NCI-H2227 treated with DMSO at 0.1 percent for 48 hours (cell line): ENCODE measurements at places on chromosomes 16 and 17.
A peak's percentile ranks its signal among the peaks of the same experiment; 100 is the strongest.

DNA sequence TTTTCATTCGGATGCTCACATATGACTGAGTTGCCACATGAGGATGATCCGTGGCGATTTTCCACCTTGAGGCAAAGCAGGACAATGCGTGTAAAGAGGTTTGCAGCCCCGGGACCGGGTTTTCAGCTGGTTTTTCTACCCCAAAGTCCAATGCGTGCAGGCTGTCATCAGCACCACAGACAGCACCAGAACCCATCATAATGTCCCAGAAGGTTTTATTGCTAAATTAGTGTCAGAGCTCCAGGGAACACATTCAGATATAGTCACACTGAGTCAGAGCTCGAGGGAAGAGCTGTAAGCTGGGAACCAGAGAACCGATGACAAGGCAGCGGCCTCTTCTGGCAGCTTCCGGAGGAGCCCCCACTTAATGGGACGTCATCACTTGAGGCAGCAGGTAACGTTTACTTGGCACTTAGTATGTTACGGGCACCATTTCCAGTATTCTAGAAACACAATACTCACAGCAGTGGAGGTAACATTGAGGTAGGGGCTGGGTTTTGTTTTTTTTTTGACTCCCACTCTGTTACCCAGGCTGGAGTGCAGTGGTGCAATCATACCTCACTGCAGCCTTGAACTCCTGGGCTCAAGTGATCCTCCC is 8.9 kb upstream of the NAGPA start:
- DNase-seq = no peak

- DNase-seq = no peak
These were observed 35.2 kb downstream of the PLXDC1 start for GRCh38 chr17:39116224-39116623.

DNA sequence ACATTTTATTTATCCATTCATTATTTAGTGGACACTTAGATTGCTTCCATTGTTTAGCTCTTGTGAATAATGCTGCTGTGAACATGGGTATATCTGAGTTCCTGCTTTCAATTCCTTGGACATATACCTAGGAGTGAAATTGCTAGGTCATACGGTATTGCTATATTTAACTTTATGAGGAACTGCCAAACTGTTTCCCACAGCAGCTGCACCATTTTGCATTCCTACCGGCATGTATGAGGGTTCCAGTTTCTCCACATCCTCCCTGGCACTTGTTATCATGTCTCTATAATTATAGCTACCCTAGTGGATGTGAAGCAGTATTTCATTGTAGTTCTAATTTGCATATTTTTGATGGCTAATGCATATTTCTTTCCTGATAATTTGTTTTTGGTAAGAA is 23.7 kb upstream of the DRG2 start:
- DNase-seq = no peak

DNA sequence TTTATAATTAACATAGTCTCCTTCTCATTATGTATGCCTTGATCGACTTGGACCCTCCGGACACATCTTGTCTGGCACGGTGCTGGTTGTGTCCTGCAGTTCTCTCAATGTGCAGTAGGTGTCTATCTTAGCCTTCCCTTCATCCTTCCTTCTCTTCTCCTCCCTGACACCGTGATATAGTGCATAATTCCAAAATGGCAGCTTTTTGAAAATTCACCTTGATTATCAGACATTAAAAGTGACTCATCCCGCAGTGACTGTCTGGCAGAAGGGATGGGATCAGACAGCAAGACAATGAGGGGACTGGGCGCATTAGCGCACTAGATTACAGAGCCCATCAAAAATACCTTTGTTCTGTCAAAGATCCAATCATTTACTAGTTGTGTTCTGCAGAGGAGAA is 70.0 kb upstream of the PMFBP1 start:
- peak; percentile 80 for DNase-seq

DNA sequence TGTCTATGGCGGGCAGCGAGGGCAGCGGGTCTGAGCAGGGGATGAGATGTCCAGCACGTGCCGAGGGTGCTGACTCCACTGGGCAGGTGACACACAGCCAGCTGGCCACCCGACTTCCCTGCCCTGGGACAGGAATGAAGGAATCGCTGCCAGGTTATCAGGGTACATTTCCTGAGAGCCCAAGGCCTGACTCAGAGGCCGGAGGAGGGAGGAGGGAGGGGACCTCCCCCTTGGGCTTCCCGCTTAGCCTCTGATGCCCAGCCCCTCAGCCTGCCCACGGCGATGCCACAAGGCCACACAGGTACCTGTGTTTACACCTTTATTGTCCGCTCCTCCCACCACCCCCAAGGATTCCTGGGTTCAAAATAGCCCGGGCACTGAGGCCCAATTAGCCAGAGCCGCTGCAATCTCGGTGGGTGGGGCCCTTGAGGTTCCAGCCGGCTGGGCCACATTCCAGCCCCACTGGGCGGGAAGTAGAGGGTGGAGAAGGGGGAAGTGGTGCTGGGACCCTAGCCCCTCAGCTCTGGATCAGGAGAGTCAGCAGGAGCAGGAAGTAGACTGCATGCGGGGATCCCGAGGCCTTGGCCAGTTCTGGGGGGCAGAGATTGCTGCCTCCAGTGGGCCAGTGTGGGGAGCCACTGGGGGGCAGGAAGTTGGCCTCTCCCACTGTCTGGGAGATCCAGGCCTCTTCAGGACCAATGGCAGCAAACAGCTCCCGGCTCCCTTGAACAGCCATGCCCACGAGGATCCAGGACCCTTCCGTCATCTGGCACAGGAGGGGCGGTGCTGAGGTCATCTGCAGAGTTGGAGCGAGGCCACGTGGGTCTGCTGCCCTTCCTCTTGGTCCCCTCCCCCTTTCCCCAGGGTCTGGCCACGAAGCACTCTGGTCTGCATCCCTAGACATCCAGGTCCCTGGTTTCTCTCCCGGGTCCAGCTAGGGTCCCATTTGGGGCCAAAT is 3.4 kb upstream of the PRSS8 start:
- DNase-seq = no peak

DNA sequence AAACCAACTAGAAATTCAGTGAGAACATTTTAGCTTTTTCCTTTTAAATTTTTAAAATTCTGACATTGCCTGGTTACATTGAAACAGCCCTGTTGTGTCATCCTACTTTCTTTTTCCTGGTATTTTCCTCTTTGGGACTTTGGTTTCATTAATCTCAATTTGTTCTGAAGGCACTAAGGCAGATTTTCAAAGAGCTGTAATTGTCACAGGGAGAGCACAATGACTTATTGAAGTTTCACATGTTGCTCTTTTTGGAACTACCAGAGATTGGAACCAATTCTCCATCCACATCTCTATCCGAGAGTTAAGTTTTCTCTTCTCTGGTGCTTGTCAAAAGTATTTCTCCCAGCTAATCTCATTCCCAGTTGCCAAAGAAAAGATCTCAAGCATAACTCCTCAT is 144.7 kb upstream of the TBX2 start:
- DNase-seq = no peak
